ENCODE measurements at places on chromosomes 5 and 9. TPM values are rescaled to one million over a fixed set of nuclear protein-coding genes. Genes with fewer than 3 reads are reported as not detected.

DNA sequence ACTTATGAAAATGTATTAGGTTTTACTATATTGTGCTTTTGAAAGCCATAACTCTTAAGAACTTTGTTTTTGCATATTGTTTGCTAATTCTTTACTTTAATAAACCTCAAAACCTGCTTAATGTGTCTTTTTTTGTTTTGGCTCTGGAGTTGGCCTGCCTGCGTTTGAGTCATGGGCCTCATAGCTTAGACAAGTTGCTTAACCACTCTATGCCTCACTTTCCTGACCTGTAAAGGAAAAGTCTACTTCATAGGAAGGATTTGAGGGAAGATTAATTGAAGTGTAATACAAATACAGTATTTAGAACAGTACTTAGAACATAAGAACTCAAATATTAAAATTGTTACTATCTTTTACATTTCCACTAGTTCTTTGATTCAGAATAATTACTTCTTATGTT, 10.3 kb downstream of the SMIM32 start:
- DNase-seq, result no peak

GRCh38 chr9:133355881-133356357, 368 bp downstream of the SURF1 start:
- DNase-seq, result no peak

- DNase-seq, result no peak
Observed at GRCh38 chr5:55597014-55597981, 62.5 kb upstream of the PLPP1 start.

The PCAT7 gene
- 0.04 TPM for polyA plus RNA-seq

The CDC20B gene
- polyA plus RNA-seq, result not detected

The ACTBL2 gene
- 0.07 TPM for polyA plus RNA-seq

All from BJ (cell line).